ENCODE measurements at places on chromosomes 11 and 22.

GRCh38 chr11:104164028-104164520, at the start of gene PDGFD:
TSS of gene PDGFD (minus strand) at chr11:104164147.
- no peak for DNase-seq

DNA sequence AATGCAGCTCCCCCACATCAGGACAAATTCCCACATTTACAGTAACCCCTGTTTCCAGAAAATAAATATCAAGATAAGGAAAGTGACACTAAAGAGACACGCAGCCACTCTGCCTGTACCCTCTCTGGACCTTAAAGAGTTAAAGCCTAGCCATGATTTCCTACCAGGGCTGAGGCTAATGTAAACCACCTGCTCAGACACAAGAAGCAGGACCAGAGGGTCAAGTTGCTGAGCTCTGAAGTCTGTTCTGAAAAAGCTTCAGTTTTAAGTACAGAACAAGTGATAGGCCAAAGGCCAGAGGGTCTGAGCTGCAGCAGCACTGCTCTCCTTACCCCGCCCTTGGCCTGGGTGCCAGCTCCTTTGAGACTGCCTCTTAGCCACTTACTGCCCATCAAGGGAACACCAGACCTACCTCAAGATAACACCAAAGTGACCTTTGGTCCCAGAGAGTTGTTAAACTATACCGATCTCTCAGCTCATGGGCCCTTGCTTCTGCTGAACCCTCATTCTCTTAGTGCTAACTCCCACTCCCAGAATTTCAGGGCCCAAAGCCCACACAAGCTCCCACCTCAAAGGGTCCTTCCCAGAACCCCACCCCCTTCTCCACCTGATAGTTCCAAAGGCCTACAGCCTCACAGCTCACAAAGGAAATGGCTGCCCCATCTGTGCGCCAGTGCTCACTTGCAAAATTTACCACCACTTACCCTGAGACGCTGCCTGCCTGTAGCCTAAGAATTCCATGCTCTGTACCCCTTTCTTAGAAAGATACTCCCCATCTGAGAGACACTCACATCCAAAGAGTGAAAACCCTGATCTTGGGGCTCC, 40.5 kb downstream of the IL18BP start:
- DNase-seq = no peak

GRCh38 chr11:95512177-95512576, 277.4 kb downstream of the FAM76B start:
- no peak for DNase-seq

GRCh38 chr22:45895436-45896152, 81.4 kb downstream of the WNT7B start:
- DNase-seq = no peak

DNA sequence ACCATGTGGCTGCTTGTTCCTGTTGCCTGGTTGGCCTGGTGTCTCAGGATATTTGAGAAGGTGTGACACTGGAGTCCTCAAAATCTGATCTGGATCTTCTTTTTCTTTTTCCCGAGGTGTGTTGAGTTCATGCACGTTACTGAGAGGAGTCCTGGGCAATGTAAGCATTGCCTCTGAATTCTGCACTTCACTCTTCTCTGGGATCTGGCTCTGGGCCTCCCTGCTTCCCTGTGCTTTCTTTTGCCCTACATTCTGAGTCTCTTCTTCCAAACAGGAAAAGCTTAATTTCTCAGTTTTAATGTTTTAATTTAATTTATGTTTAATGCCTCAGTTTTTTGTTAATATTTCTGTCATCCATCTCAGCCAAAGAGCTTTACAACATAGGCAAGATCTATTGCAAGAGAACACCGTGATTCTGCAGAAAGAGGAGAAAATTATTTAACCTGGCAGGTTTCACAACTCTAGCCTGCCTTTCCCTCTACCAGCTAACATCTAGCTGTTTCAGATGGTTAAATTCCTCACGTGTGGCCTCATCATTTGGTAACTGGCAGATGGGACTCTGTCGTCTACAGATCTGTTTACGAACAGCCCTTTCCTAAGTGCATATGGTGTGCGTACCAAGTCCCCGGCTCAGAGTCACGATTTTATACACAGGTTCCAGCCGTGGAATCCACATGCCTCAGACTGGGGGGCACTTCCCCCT, 24.7 kb downstream of the LDLRAD3 start:
- DNase-seq = no peak

DNA sequence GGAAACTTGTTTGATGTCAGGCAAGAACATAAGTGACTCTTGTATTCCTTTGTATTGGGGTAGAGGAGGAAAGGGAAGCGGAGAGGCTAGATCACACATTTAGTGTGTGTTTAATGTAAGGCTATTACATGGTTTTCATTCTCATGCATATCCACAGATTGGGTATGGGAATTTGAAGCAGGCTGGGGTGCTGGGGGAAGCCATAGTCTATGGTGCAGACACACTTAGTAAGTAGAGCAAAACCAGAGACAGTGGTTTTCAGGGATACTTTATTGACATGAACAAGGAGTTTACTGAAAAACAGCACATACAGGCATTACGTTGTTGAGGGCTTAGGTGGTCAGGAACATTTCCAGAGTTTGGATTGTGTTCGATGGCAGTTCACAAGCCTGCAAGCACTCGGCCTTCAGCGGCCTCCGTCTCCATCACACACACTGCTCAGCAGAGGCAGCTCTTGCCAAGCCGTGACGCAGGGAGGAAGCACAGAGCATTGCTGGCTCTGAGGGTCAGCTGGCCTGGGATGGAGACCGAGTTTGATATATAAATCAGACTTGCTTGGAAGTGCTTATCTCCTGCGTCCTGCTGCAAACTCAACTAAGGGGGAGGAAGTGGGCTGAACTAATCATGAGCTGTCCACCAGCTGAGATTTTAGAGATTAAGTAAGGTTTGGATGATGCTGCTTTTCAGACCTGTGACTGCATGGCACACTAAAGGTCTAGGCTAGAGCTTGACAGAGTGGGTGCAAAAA, 25.3 kb downstream of the SCN3B start:
- no peak for DNase-seq

DNA sequence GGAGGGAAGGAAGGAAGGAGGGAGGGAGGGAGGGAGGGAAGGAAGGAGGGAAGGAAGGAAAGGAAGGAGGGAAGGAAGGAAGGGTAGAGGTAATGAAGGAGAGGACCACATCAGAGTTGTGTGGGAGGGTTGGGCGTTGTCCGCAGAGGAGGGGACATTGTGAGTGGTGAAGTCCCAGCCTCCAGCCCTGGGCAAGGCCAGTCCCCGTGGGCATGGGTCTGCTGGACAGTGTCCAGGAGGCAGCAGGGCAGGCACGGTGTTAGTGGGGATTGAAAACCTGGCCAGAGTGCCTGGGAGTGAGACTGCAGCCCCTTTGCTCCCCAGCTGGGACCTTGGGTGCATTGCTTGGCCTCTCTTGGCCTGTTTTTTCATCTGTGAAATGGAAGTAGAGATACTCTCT, 1462.3 kb downstream of the BRD1 start:
- DNase-seq = no peak
